GM12878 (cell line): ENCODE measurements at places on chromosomes 2 and 18.
A peak's percentile ranks its signal among the peaks of the same experiment; 100 is the strongest.

DNA sequence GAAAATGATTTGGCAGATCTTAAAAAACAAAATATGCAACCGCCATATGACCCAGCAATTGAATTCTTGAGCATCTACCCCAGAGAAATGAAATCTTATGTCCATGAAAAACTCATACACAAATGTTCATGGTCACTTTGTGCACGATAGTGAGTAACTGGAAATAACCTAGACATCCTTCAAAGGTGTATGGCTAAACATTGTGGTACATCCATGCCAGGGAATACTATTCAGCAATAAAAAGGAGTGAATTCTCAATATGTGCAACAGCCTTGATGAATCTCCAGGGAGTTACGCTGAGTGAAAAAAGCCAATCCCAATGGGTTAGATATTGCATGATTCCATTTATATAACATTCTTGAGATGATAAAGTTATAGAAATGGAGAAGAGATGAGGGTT is 112.7 kb upstream of the SMAD2 start:
- no peak for DNase-seq

GRCh38 chr2:10407432-10407831 is 40.7 kb downstream of the ODC1 start:
- DNase-seq = no peak

GRCh38 chr2:20453087-20453486 is 6.2 kb downstream of the RHOB start:
- no peak for DNase-seq

GRCh38 chr18:62878305-62878704 is 163.0 kb downstream of the PHLPP1 start:
- no peak for DNase-seq

DNA sequence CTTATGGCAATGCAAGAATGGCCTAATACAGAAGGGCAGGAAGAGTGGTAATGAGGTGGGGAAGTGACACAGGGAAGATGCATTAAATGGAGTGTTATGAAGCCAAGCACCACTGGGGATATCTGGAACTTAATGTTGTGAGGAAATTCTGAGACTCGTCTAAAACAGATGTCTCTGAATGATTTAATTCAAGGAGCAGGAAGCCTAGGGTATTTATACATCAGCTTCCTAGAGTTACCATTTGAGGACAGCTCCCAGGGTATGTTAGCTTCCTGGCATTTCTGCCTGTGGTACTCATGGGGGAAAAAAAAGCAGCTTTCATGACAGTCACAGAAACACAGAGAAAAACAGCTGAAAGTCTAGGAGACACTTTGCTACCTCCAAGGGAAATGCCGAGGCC is 989.5 kb downstream of the CBLN2 start:
- DNase-seq = no peak

DNA sequence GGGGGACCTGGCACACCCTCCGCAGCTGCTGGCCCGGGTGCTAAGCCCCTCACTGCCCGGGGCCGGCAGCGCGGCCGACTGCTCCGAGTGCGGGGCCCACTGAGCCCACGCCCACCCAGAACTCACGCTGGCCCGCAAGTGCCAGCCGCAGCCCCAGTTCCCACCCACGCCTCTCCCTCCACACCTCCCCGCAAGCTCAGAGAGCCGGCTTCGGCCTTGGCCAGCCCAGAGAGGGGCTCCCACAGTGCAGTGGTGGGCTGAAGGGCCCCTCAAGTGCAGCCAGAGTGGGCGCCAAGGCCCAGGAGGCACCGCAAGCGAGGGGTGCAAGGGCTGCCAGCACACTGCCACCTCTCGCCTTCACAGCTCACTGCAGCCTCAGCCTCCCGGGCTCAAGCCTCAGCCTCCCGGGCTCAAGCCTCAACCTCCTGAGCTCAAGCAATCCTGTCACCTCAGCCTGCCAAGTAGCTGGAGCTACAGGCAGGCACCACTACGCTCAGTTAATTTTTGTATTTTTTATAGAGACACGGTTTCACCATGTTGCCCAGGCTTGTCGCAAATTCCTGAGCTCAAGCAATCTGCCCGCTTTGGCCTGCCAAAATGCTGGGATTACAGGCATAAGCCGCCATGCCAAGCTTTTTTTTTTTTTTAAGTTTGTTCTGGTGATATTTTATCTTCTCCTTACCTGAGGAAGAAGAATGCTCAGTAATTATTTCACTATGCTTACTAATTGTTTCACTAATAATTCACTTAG is 71.7 kb upstream of the CDCA7 start:
- DNase-seq = no peak

DNA sequence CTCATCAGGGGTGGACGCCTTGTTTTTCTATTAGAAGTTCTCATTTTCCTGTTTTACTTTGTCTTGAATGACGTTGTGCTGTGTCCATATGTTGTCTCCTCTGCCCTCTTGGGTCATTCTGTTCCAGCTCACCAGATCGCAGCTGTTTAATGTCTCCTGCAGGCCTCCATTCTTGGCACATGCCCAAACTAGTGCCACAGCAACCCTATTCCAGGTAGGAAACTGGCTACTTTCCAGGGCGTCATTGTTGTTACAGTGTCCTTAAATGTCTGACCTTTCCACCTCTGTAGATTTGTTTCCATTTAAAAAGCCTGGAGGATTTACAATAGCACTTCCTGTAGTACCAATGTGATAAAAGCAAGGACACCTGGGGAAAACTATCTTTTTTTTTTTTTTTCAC is 500.7 kb downstream of the METTL4 start:
- no peak for DNase-seq

DNA sequence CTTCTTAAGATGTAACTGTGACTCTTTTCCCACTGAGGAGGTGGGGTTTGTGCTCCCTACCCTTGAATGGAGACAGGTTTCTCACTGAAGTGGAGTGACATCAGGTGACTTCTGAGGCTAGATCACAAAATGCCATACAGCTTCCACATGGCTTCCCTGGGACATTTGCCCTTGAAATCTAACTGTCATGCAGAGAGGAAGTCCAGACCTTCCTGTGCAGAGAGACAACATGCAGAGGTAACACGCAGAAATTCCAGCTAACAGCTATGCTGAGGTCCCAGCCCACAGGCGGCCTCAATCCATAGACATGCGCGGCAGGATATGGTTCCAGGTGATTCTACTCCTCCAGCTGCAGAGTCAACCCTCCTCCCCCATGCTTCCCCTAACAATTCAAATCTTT is 119.0 kb downstream of the TRIB2 start:
- DNase-seq = no peak

DNA sequence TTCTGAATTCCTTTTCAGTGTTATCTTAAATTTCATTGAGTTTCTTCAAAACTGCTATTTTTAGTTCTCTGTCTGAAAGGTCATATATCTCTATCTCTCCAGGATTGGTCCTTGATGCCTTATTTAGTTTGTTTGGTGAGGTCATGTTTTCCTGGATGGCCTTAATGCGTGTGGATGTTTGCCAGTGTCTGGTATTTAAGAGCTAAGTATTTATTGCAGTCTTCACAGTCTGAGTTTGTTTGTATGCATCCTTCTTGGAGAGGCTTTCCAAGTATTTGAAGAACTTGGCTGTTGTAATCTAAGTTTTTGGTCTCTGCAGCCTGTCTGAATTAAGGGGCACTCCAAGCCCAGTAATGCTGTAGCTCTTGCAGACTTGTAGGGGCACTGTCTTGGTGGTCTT is 249.3 kb downstream of the ZNF385B start:
- no peak for DNase-seq

- DNase-seq = peak; percentile 73
These were observed 40.1 kb upstream of the GPD2 start for GRCh38 chr2:156396126-156396525.

GRCh38 chr2:236342507-236342906 is 78.3 kb upstream of the ASB18 start:
- DNase-seq = no peak

- DNase-seq = no peak
These were observed 286.7 kb upstream of the LRRTM1 start for GRCh38 chr2:80591233-80591632.

GRCh38 chr18:49804096-49804495 is 9.2 kb downstream of the ACAA2 start:
- DNase-seq = no peak

GRCh38 chr2:217907266-217907665 is 95.5 kb downstream of the TNS1 start:
- DNase-seq = no peak

- no peak for DNase-seq
These were observed 41.9 kb upstream of the SETBP1 start for GRCh38 chr18:44638811-44639210.

- no peak for DNase-seq
These were observed 408.7 kb downstream of the PIK3C3 start for GRCh38 chr18:42363446-42364441.

DNA sequence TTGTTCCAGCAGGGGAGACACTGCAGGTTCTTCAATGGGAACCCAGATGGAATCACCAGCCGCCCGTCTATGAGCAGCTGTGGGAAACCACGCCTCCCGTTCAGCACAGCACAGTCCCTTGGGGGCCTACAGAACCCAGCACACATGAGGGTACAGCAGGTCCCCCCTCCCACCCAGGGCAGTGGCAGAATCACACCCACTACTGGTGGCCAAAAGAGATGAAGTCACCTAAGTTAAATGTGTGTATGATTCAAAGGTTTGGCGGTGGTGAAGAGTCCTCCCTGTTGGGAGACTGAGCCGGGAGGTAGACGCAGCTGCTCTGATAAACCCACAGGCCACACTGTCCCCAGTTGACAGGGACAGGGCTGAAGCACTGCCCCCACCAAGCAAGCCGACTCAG is 44.3 kb downstream of the L3MBTL4 start:
- DNase-seq = no peak

GRCh38 chr18:51028201-51028805 is 1.7 kb upstream of the SMAD4 start:
- DNase-seq = no peak

- DNase-seq = no peak
These were observed 96.6 kb downstream of the FMNL2 start for GRCh38 chr2:152431370-152432098.

DNA sequence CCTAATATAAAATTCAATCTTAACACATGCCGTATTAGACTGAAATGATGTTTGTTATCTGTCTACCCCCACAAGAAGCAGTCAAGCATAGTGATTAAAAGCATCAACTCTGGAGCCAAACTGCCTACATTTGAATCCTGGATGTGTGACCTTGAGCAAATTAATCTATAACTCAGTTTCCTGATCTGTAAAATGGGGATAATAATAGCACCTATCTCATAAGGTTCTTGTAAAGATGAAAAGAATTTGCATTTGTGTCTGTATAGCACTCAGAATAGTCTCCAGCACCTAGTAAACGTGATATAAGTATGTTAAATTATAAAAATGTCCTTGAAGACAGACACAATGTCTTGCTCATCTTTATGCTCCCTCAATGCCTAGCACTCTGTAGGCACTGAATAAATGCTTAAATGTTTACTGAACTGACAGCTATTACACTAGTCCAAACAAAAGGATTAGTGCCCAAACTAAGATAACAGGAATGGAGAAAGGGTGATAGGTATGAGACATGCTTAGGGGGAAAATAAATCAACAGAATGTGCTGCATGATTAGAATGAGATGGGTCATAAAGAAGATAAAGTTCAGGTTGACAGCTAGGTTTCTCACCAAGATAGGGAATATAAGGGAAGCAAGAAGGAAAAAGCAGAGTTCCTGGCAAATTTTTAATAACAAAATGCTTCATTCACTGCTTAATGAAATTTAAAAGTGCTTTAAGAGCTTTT is 180.6 kb downstream of the ATAD2B start:
- DNase-seq = no peak

- DNase-seq = no peak
These were observed 199.5 kb downstream of the NDUFA10 start for GRCh38 chr2:239825705-239825979.

DNA sequence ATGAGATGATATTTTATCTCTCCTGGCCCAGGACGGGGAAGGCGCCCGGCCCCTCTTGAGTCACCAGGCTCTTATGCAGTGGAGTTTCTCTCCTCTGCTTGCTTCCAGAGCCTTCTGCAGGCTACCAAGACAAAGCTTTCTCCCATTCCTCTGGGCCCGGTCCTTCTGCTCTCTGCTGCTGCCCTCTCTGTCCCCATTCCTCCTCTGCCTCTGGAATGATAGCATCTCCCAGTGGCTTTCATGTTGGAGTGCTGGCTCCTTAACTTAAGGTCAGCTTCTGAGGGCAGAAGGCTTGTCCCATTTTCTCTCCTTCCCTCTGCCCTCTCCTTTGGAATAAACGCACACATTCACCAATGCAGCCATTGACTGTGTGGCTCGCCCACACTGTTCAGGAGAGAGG is 86.2 kb downstream of the SDC1 start:
- no peak for DNase-seq

DNA sequence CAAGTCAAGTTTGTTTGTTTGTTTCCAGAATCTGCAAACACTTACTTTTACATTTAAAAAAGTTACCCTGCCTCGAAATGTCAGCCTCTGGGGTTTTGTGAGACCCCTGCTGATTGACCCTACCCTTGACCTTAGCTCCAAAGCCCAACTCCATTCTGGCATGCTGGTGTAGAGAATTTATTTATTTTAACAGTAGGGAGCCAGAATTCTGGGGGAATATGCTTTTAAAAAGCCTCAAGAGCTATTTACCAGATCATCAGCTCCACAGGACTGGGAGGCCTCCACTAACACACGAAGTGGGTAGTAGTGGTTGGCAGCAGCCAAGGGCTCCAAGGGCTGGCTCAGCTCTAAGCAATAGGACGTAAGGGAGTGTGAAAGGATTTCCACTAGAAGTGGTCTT is 23.2 kb upstream of the GREB1L start:
- no peak for DNase-seq

- no peak for DNase-seq
These were observed 98.6 kb downstream of the CAPN13 start for GRCh38 chr2:30708491-30709290.

DNA sequence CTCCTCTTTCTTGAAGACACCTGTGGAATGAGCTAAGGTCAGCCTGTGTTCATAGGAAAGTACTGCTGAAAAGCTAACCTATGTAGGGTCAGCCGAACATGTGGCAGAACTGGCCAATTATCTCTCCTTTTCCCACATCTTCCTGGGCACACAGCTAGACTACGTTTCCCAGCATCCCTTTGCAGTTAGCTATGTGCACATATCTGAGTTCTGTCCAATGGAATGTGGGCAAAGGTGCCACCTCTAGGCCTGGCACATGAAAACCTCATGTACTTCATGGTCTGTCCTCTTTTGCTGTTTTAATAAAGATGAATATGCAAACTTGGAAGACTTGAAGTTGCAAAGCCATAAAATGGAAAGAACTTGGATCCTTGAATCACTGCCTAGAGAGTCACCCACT is 352.6 kb downstream of the TNS1 start:
- DNase-seq = no peak
